ENCODE measurements at places on chromosomes 16 and 17. TPM values are rescaled to one million over a fixed set of nuclear protein-coding genes. Genes with fewer than 3 reads are reported as not detected.

SLFN14 gene
- total RNA-seq, result not detected

TERB1 gene
- 0.22 TPM for total RNA-seq

TMEM114 gene
- total RNA-seq, result not detected

CRISPLD2 gene
- 2.6 TPM for total RNA-seq

HOXB3 gene
- 0.25 TPM for total RNA-seq

GPRC5B gene
- total RNA-seq, result 0.75 TPM

GAS7 gene
- total RNA-seq, result 1.8 TPM

SUPT4H1 gene
- total RNA-seq, result 47.0 TPM

CEP295NL gene
- 2.7 TPM for total RNA-seq

Data from CD4-positive, alpha-beta T cell (primary cell).